EH (cell line): ENCODE measurements at places on chromosomes 5 and 9.

GRCh38 chr5:129382921-129383672, 77.0 kb upstream of the ADAMTS19 start:
- DNase-seq = no peak

GRCh38 chr5:65307088-65307487, 174.6 kb downstream of the ADAMTS6 start:
- DNase-seq = peak; percentile 51

DNA sequence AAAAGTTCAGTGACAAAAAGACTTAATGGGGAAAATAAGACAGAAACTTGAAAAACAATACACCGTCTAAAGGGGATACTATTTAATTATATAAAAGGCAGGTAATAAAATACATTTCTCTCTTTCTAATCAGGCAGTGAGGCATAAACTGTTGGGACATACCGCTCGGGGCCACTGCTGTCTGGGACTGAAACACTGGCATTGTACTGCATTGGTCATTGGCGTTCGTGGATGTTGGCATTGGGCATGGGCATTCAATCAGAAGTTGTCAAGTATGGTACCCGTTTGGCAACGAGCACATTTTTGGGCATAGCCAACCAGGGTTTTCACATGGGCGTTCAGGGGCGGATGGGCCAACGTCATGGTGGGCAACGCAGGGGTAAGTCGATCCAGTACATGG, 4.7 kb downstream of the HNRNPK start:
- DNase-seq = no peak

GRCh38 chr9:121050128-121050988, at the start of gene C5:
TSS of gene C5 (minus strand) at chr9:121050275. CDS start at chr9:121050246, 29 bp downstream.
- DNase-seq = no peak

DNA sequence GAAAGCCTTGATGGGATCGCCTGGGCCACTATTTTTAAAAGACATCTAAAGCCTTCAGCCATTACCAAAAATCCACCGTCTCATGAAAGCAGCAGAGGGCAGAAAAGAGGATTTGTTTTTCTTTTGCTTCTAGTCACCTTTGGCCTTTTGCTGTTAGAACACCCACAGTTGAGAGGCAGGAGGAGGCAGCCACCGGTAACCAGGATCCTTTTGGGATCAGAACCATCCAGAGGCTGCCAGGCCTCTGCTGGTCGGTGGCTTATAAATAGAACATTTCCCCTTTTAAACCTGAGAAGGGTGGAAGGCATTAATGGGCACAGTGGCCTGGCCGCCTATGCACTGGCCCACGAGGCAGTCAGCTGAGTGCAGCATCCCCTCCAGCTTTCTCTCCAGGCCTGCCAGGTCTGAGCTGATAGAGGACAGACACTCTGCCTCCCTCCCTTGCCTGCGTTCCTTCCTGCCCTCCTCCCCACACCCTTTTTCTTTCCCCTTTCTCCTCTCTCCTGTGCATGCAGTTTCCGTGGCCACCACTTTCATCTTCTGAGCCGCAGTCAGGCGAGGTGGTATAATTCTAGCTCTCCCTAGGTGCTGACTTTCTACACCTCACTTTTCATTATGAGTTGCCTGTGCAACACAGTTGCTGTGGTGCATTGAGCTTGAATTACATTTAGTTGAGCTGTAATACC, 253.4 kb downstream of the ARHGAP26 start:
- peak; percentile 78 for DNase-seq

GRCh38 chr9:79237861-79238260, 333.9 kb upstream of the TLE4 start:
- DNase-seq = peak; percentile 57

DNA sequence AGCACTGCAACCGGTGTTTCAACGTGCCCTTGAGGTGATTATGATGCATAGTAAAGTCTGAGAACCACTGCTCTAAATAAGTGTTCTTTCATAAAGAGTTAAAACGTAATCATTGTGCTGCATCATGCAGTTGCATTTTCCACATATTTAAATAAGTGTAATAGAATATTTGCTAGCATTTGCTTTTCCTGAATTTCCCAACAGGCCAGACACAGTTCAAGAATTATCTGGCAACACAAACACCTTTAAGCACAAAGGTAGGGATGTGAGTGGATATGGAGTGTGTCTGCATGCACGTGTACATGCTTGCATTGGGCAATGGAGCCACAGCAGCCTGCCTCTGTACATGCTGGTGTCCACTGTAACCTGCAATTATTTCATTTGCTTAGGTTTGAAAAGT, 193.6 kb upstream of the PIK3R1 start:
- no peak for DNase-seq

DNA sequence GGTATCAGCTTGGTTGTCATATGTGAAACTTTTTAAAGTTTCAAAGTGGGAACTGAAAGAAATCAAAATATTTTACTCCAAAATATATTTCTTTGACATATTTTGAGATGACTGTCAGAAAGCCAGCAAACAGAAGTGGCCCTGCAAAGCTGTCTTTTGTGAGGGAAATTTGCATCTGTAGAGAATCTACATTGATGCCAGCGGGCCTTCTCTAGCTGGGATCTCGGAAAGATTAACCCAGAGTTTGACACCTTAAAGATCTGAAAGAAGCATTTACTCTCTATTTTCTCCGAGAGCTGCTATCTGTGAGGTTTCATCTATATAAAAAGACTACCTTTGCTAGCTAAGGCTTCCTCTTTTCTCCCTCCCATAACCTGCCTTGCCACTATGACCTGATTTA, 303.6 kb downstream of the FBXL17 start:
- DNase-seq = no peak

GRCh38 chr5:150639377-150639692, 1.1 kb upstream of the SYNPO start:
- DNase-seq = no peak

DNA sequence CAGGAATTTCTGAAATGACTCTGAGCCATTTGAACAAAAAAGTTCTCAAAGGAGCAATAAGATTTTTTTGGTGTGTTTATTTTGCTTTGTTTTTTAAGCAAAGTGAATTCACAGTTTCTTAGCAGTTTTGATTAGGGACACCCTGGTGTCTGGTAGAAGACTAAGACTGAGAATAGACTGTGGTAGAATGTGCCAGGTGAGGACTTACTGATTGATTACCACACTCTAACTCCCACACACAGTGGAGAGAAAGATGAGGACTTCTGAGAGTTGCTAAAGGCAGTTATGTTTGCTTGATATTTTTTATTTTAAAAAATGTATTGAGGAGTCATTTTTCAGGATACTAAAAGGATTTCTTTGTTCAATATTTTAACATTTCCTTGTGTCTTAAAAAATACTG, 175.1 kb downstream of the CD180 start:
- DNase-seq = no peak

DNA sequence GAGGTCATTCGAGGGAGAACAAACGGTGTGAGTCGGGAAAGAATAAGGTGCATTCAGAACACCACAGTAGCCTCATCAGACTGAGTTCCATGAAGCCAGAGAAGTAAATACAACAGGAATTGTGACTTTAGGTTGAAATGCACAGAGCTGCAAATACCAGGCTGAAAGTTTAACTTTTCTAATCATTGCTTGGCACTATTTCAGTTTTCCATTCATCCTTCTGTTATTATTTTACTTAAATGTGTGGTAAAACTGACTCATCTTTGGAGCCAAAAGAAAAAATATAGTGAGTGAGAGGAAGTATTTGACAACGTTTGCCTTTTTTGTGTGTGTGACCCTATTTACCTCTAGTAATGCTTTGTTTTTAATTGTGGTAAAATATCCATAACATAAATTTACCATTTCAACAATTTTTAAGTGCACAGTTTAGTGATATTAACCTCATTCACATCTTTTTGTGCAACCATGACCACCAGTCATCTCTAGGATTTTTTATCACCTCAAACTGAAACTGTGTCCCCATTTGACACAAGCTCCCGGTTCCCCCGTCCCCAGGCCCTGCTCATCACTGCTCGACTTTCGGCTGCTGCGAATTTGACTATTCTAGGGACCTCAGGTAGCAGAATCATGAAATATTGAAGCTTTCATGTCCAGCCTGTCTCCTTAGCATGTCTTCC, 166.8 kb downstream of the HSD17B3 start:
- peak; percentile 32 for DNase-seq

DNA sequence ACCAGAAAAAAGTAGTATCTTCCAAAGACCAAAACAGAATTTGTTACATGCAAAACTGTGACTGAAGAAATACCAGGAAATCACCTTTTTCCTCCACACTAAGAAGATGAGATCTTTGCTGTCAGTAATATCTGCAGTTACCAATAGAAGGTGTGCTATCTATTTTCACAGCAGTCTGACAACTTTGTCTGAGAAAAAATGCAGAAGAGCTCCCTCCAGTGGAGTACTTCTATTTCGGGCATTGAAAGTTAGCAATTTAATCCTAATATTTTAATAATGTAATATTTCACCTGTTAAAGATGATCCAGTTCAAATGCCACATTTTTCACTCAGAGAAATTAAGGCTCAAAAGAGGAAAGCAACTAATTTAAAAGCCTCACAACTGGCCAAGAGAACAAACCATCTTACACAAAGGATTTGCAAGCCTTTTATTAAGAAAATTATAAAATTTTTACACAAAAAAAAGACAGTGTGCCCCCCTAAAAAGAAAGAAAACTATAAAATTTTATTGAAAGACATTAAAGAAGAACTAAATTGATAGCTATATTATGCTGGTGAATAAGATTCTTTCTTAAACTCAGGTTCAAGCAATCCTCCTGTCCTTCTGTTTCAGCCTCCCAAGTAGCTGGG, 50.6 kb downstream of the DEPDC1B start:
- peak; percentile 58 for DNase-seq

DNA sequence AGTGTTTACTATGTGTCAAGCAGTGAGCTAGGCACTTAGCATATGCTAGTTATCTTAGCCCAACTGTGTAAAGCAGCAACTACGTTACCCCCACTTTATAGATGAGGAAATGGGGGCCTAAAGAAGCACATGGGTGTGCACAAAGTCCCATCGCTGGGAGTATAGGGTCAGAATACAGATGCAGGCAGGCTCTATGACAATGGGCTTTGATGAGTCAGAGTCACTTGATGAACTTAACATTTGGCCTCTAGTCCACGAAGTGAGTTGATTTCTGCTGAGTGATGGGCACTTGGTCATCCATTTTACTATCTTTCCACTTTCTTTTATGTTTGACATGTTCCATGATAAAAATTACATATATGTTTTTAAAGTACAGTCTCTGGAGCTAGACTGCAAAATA, 204.3 kb downstream of the TRIM32 start:
- no peak for DNase-seq

DNA sequence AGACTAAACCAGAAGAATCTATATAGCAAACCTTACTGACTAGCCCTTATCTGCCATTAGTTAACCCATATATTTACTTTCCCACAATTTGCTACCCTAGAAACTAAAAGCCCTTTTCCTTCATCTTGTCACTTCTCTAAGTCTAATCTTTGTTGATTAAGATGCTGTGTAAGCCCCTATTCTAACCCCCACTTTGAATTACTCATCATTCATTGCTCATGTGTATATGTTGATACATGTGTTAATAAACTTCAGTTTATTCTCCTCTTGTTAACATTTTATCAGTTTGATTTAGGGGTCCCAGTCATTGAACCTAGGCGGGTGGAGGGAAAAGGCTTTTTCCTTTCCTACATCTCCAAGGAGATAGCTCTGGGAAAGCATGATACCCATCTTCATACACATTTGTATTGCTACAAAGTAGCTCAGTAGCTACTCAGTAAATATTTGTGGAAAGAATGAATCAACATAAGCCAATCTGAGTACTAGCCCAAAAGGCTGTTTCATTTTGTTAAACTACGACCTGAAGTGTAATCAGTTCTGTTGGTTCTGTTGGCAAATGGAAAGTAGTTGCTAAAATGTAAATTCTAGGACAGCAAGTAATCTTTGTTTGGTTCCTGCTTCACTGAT, 35.1 kb upstream of the NDFIP1 start:
- no peak for DNase-seq

DNA sequence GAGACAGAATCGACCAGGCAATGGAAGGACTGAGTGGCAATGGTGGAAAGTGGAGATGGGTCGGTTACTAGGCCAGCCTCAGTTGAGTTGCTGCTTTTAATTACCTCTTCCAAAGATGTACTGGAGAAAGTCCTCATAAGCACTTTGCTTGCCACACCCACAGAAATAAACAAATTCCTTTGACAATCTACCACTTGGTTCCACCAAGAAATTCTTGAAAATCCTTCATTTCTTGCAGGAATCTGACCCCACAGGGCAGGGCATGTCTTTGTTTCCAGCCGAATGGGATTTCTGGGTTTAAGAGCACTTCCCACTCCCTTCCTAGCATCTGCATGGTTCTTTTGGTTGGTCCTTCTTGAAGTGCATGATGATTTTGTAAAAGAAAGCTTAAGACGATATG, 54.5 kb downstream of the ADAMTS12 start:
- peak; percentile 33 for DNase-seq

GRCh38 chr5:140242890-140243585, 59.9 kb downstream of the PFDN1 start:
- DNase-seq = no peak

GRCh38 chr5:123429993-123430392, 6.8 kb upstream of the CEP120 start:
- peak; percentile 86 for DNase-seq

DNA sequence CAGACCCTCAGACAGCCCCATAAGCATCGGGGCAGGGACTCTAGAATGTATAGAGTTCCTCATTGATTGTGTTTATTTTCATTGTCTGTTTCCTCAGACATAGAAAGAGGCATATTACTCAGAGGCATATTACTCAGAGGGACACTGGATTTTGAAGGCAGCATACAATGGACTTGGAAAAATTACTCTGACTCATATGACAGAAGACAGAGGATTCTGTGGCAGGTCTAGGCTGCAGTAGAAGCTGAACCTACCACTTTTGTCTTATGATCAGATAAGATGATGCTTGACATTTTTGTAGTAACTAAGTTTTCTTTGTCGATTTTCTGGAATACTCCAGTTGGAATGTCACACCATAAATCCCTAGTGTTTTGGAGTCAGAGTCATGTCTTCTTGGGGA, 105.2 kb downstream of the ST8SIA4 start:
- peak; percentile 6 for DNase-seq

DNA sequence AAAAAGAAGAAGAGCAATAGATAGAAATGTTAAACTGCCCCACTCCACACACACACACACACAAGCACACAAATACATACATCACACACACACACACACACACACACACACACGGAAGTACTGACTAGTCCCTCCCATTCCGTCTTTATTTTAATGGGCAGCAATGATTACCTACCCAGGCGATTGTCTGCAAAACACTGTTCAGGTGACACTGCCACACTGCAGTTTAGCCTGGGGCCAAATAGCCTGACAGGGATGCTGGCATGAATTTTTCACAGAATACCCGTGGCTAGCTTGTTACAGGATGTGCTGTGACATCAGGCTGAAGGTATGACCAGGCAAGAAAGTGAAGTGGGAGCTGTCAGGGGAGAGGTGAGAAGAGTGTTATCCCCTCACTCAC, 86.9 kb downstream of the FRMD3 start:
- DNase-seq = peak; percentile 28

GRCh38 chr5:86880785-86881492, 263.2 kb downstream of the COX7C start:
- DNase-seq = peak; percentile 91

GRCh38 chr9:7298123-7298522, 501.5 kb downstream of the DMAC1 start:
- no peak for DNase-seq

GRCh38 chr5:15691521-15691920, 191.5 kb downstream of the FBXL7 start:
- DNase-seq = peak; percentile 70

- DNase-seq = no peak
Observed at GRCh38 chr9:134951994-134952393, 34.3 kb upstream of the FCN1 start.

GRCh38 chr5:145316282-145316681, 518.9 kb downstream of the PRELID2 start:
- DNase-seq = no peak

- DNase-seq = peak; percentile 72
Observed at GRCh38 chr9:3873818-3874217, 348.0 kb upstream of the RFX3 start.

- no peak for DNase-seq
Observed at GRCh38 chr5:62296998-62297397, 9.0 kb upstream of the KIF2A start.
